ENCODE measurements at places on chromosomes 4 and X.

GRCh38 chrX:38304010-38304409, 23.3 kb downstream of the RPGR start:
- no peak for DNase-seq

GRCh38 chrX:72621625-72622485, 49.2 kb upstream of the HDAC8 start:
- DNase-seq: no peak

- DNase-seq: no peak
Measured at GRCh38 chr4:80948141-80948540, 82.4 kb upstream of the BMP3 start.

DNA sequence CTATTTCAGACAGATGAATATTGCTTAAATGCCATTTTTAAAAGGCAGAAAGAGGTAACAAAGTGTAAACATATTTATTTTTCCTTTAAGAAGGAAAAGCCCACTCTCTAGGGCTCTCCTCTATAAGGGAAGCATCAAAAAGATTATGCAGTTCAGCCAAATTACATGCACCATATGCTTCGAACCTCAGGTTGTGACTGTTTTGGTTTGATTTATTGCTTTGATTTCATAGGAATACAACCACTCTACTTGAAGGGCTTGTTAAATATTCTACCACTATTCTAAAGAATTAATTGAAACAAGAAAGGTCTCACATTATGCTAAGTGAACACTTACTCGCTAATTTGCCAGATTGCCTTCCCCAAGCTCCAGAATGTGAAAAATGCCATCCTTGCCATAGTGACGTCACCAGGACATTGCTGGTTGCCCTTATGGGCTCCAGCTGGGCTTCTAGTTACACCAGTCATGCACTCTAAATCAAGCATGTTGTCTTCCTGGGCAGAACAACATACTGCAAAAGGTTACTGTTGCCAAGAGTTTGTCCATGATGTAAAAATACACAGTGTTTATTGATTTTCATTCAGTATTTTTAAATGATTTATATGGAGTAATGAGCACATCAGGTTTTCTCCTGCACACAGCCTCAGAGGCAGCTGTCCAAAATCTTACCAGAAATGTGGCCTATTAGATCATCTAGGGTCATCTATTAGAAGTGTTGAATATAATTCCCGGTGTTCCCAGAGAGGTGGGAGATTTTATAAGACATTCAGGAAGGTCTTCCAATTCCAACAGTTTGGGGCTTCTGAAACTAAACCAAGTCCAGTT, 164.4 kb upstream of the RAPGEF2 start:
- no peak for DNase-seq

- DNase-seq: no peak
Measured at GRCh38 chr4:2487632-2488031, 18.7 kb downstream of the RNF4 start.

DNA sequence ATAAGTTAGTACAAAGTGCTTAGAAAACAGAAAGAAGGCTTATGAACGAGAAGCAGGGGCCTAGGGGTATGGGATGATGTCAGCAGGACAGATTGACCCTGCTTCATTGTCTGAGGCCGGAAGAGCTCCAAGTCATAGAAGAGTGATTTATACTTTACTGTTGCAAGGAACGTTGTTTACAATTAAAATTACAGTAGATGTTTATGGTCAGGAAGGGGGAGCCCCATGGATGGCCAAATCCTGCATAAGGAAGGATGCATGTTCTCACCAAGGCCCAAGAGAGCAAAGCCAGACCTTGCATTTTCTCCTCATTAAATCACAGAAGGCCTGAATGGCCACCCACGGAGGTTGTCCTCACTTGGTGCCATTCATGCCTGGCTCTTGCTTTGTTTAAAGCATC, 115.3 kb downstream of the LDB2 start:
- DNase-seq: no peak

- DNase-seq: no peak
Measured at GRCh38 chr4:158008551-158009218, 164.1 kb downstream of the GASK1B start.

- no peak for DNase-seq
Measured at GRCh38 chrX:20547611-20548051, 280.9 kb upstream of the RPS6KA3 start.

GRCh38 chr4:64465263-64465662, 56.0 kb upstream of the TECRL start:
- no peak for DNase-seq

GRCh38 chrX:2626750-2627149, 64.3 kb upstream of the CD99 start:
- DNase-seq: no peak

DNA sequence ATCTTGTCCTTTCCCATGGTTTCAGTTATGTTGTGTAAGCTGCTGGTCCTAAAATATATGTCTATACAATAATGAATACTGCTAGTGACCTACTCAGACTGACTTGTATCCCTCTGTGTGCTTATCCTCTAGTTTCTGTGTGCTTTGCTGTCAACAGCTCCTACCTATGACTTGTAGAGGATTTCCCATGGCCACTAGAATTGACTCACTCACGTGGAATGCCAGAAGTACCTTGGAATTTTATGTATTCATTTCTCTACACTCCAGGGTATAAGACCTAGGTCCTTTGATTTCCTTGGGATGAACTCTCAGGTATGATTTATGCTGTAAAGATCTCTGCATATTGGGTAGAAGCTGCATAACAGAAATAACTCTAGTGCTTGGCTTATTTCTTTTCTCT, 279.9 kb upstream of the SLIT2 start:
- no peak for DNase-seq

DNA sequence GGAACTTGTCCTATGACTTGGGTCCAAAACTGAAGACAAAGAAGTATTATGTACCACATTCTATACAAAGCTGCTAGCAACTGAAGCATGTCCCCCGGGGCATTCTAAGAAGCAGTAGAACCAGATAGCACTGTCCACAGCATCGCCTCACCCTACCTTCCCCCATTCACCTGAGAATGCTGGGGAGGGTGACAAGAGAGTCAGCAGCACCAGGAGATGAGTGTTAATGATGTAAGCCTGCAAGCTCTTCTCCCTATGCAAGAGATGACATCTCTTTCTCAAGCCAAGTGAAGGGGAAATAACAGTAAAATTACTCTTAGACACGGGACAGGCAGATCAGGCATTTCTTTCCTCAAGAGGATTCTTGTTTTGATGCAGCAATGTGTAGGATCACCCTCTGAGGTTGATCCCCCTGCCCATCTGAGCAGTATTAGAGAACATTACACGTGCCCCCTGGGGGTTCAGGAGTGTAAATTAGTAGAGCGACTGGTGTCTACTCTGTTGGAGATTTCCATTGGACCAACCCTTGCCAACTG, 13.9 kb upstream of the TLR1 start:
- no peak for DNase-seq

DNA sequence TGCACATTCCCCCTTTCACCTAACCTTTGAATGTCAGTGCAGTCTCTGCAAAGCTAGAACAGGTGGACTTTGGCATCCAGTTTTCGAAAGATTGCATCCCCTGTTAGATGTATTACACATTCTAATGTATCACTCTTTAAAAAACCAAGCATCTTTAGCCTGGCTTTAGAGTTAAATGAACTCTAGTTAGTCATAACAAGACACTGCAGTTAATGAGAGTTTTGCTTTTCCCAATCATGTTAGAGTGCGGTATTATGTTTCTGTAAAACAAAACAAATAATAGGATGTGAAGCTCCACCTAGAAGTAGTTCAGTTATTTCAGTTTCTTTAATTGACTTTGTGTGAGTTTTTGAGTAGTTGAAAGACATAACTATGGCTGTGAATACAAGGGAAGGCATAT, 42.2 kb downstream of the PARM1 start:
- no peak for DNase-seq

DNA sequence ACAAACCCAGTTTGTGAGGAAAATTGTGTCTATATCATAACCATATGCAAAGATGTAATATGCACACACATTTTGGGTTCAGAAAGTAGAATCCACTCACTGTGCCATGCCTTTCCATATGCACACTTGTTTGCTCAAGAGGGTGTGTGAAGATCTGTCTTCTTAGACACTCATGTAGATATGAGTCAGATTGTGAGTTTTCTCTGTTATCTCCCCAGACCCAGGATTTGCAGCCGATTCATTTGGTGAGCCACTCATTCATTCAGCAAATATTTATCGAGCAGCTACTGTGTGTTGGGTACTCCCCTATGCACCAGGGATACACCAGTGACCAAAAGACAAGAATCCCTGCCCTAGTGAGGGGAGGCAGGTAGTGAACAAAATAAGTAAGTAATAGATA, 81.5 kb downstream of the CLCN5 start:
- no peak for DNase-seq

DNA sequence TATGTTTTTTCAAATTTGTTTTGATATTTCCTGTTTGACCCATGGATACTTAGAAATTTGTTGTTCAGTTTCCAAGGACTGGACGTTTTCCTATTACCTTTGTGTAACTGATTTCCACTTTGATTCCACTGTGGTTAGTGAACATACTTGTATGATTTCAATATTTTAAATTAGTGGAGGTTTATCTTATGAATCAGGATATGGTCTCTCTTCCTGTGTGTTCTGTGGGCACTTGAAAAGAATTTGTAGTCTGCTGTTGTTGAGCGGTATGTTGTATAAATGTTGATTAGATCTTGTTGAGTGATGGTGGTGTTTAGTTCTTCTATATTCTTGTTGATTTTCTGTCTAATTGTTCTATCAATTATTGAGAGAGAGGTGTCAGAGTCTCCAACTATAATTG, 21.2 kb upstream of the LAMTOR3 start:
- DNase-seq: no peak

DNA sequence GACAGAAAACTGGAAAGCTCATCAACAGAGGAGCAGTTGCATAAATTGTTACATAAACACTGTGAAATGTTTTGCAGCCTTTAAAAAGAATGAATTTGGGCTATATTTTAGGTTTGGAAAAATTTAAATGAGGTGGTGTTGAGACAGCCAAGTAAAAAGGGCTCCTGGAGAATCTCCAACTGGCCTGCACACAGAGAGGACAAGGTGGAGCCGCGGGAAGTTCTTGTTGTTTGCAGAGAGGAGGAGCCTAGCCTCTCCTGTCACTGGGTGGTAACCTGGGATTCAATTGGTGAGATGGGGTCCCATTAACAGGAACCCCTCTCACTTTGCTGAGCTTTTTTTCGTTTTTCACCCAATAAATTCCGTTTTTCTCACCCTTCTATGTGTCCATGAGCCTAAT, 13.4 kb downstream of the GIMD1 start:
- DNase-seq: no peak

GRCh38 chrX:45709381-45709780, 508.7 kb upstream of the DIPK2B start:
- DNase-seq: no peak

- no peak for DNase-seq
Measured at GRCh38 chr4:176549161-176549865, 229.5 kb downstream of the SPCS3 start.

- no peak for DNase-seq
Measured at GRCh38 chr4:82201805-82202641, 171.8 kb downstream of the HNRNPD start.

DNA sequence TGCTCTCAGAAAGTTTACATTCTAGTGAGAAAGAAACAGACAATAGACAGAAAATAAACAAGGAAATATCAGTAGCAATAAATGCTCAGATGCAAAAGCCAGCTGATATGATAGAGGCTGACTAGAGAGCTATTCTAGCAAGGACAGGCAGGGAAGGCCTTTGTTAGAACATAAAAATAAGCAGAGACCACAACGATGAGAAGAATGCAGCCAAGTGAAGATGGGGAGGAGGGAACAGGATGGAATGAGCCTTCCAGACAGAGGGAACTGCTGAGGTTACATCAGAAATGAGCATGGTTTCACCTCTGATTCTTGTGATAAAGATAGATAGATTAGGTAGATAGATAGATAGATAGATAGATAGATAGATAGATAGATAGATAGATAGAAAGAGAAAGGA, 7.6 kb upstream of the SOWAHB start:
- no peak for DNase-seq

DNA sequence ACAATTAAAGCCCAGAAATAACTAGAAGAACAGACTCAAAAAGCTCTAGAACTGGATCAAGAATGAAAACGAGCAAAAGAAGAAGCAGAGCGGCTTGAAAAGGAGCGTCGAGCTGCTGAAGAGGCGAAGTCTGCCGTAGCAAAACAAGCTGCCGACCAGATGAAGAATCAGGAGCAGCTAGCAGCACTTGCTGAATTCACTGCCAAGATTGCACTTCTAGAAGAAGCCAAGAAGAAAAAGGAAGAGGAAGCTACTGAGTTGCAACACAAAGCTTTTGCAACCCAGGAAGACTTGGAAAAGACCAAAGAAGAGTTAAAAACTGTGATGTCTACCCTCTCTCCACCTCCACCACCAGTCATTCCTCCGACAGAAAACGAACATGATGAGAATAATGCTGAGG, 56.1 kb upstream of the PPP4R3C start:
- DNase-seq: no peak

DNA sequence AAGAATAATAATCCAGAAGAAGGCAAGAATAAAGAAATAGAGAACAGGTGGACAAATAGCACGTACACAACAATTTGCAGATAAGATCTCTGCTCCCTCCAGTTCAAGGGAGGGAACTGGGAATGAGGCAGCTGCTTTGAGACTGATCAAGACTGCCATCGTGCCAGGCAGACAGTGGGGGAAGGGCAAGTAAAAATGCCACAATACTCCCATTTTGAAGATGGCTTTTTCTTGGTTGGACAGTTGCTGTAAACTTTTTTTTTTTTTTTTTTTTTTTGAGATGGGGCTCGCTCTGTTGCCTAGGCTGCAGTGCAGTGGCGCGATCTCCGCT, 17.2 kb downstream of the USP11 start:
- no peak for DNase-seq

- no peak for DNase-seq
Measured at GRCh38 chrX:118383120-118383519, 37.2 kb downstream of the WDR44 start.

DNA sequence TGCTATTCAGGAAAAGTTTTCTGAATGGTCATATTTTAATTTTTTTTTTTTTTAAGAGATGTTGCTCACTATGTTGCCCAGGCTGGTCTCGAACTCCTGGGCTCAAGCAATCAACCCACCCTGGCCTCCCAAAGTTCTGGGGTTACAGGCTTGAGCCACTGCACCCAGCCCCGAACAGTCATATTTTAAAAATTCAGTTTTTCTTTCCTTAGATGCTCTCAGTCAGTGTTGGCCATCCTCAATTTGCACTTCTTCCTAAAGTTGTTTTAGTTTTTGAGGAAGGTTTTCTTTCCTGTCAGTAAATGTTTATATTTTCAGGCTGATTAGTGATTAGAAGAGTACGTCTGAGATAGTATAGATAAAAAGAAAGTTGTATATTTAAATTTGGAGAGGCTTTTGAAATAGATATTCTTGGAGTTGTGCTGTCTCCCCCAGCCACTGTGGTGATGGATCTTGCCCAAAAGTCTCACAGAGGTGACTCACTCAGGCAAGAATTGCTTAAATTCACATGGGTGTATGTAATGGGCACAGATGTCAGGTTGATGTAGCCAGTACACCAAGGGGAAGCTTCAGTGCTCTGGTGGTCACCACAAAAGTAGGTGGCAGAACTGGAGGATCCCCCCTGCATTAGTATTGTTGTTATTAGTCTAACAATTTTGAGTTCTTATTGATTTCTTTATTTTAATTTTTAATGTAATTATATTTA, 72.2 kb upstream of the ELOVL6 start:
- DNase-seq: no peak

All from lower lobe of right lung (tissue), 2 donors.